ENCODE measurements at places on chromosomes 12 and 14.

GRCh38 chr12:99146185-99146584, 501.1 kb downstream of the APAF1 start:
- no peak for DNase-seq

- no peak for DNase-seq
Measured at GRCh38 chr12:5068619-5069018, 24.9 kb downstream of the KCNA5 start.

DNA sequence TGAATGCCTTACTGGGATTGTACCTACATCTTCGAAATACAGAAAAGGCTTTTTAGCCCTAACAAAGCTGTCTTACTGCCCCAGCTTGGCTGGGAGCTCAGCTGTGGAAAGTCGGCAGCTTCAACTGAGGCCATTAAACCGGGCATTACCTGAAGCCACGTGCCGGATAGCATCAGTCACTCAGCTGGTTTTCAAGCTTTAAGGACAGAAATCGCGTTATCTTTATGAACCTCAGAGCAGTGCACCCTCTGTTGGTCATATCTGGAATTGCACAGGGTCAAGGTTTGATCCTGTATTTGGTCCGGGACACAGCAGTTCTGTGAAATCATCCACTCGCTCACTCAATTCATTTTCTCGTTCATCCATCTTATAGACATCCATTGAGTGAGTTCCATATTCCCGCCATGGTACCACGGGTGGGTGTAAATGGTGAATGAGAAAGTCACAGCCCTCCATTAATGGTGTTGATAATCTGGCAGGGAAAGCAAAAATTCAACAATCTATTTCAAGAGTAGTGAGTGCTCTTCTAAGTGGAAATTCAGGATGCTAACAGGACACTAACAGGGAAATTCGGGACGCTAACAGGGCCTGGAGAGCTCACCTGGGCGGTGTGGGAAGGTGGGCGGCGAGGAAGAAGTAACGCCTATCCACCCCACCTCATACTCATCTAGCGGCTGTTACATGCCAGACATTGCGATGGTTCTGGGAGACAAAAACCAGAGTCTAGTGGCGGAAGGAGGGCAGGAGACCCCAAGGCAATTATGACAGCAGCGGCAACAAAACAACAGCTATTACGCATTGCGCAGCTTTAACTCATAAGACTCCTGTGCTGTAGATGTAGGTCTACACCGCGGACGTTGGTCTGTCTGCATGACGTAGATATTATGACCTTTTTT, 60.6 kb upstream of the TCL1A start:
- DNase-seq, result peak; percentile 56

DNA sequence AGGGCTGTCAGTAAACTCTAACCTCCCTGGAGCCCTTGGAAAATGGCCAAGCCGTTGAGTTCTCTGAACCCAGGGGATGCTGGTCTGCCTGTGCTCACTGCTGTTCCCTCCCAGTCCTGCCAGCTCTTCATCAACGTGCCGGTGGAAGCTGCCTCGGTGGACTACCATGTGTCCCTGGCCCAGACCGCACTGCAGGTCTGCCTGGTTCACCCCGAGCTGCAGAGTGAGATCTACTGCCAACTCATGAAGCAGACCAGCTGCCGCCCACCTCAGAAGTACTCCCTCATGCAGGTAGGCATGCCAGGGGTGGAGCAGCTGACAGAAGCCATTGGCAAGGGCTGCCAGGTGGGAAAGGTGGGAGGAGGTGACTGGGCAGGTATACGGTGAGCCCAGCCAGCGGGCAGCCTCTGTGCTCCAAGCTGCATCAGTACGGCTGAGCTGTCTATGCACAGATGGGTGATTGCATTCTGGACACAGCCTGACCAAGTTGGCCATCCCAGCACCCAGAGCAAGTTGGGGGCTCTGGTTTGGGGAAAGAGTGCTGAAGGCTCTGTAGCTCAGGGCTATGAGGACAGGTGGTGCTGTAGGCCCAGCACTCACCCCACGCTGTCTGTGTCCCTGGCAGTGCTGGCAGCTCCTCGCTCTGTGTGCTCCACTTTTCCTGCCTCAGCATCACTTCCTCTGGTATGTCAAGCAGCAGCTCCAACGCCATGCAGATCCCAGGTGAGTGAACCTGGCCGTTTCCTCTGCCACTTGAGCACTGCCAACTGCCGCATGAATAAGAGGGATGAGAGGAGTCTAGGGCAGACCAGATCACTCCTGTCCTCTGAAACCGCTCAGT, 21.9 kb downstream of the PIGH start:
- no peak for DNase-seq

All from astrocyte of the hippocampus (primary cell).